NCI-H526 treated with DMSO at 0.1 percent for 48 hours (cell line): ENCODE measurements at places on chromosomes 16 and 17.

GRCh38 chr17:17613708-17614114, 22.2 kb upstream of the PEMT start:
- no peak for DNase-seq

DNA sequence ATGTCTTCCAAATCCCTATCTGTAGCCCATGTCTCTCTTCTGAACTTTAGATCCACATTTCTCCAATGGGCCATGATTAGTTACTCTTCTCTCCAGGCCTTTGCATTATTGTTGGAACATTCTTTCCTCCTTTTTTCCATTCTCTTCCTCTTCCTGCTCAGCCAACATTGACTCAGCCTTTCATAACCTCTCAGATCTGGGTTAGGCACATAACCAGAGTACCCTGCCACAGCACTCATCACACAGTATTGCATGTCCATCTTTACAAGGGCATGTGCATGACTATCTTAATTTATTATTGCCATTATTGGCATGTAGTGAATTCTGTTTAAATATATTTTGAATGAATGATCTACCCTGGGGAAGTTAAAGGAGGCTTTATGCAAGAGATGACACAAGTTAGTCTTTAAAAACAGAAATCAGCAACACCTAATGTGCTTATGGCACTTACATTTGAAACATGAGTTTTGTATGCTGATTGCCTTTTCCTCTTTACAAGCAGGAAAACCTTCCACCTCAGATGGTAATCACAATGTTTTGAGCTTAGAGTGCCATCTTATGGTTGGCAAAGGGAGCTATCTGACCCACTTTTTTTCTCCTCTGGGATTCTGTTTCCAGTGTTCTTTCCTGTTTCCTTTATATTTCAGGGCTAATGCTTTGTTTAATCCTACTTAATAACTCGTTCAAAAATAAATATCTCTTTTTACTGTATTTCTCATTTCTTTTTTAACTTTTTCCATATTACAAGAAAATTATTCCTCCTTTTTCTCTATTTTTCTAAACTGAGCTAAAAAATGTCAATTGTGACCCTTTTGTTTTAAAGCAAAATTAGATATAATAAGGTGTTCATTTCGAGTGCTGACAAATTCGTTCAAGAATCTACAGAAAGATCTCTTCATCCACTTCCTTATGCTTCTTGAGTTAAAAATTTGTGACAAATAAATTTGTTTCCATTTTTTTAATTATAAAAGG, 151.0 kb upstream of the RBL2 start:
- no peak for DNase-seq

GRCh38 chr16:10833271-10833670, 14.7 kb upstream of the TVP23A start:
- no peak for DNase-seq

DNA sequence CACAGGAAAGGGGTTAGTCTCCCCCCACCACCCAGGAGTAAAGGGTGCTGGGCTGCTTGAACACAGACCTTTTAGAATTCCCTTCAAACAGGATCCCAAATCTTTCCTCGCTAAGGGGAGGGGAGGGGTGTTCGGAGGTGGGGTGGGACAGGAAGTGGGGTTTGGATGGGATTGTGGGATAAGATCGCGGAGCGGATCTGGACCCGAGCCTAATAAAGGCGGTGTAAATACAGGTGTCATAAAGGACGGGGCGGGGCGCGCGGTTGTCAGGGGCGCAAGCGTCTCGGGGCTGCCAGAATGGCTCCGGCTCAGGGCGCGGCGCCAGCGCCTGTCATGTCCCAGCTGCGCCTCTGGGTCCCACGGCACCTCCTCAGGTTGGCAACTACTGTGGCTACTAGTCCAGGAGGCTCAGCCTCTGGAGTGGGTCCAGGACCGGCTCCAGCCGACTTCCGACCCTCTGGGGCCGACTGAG, 59.8 kb upstream of the FBXO47 start:
- no peak for DNase-seq

GRCh38 chr16:27323781-27324561, 10.2 kb downstream of the IL4R start:
- no peak for DNase-seq

DNA sequence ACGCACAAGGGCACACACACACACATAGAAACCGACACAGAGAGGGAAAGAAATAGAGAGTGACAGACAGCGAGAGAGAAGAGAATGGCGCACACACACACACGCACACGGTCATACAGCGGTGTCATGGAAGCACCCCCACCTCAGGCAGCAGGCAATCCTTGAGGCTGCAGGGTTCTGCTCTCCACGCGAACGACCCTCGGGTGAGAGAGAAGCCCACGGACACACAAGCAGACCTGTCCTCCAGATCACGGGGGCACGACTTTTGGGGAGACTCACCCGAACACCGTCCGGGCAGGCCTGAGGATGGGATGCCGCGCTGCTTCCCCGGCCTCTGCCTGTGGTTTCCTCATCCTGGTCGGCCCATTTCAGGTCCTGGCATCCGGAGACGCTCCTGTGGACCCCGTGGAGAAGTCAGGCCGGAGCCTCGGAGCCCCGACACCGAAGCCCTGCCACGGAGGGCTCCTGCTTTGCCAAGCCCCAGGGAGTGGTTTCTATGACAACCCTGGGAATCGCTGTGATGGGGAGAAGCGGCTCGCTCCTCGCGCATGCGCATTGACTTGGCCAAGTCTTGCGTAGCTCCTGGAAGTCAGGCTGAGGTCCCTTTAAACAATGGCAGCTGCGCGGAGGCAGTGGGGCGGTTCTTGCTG, 118.2 kb upstream of the KCNJ18 start:
- no peak for DNase-seq
